ENCODE measurements at places on chromosomes 5 and 9.

- no peak for DNase-seq
Measured at GRCh38 chr5:133675376-133676154, 63.2 kb upstream of the FSTL4 start.

GRCh38 chr5:127216898-127217675, 73.5 kb upstream of the MEGF10 start:
- DNase-seq, result peak; percentile 24

DNA sequence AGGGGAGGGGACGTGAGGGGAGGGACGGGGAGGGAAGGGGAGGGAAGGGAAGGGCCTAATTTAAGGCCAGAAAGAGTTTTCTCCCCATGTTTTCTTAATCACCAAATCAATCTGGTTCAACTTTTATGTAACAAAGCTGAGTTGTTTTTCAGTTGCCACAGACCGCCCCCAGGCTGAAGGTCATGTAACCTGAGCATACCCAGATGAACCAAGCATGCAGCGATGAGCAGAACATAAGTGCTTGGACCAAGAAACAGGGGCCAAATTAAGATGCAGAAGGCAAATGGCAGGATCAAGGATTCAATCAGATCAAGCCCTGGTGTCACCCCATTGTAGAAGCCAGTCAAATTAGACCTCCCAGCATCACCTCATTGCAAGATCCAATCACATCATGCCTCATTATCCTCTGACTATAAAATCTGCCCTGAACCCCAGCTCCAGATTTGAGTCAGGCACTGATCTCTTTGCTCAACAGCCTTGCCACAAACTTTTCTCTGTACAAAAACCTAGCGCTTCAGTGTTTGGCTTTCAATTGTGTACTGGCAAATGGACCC, 113.5 kb upstream of the TNPO1 start:
- peak; percentile 17 for DNase-seq

GRCh38 chr5:67453111-67453905, 256.7 kb upstream of the CD180 start:
- peak; percentile 24 for DNase-seq

GRCh38 chr9:30193421-30193820, 2191.0 kb upstream of the ACO1 start:
- no peak for DNase-seq

DNA sequence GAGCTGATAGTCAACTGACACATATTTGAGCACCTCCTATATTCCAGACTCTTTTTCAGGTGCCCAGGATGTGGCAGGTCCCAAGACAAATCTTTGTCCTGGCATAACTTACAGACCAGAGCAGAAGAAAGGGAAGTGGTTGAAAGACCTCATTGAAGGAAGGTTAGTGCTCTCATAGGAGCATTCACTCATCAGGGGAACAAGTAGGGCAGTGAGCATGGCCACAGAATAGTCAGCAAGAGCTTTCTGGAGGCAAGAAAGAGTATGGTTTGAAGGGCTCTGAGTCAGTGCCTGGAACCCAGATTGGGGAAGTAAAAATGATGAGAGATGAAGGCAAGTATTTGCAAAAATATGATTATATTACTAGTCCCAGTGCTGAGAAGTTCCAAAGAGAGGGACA, 25.0 kb upstream of the ERMP1 start:
- DNase-seq, result no peak

- DNase-seq, result peak; percentile 86
Measured at GRCh38 chr5:122154910-122155309, 25.6 kb downstream of the ZNF474 start.

DNA sequence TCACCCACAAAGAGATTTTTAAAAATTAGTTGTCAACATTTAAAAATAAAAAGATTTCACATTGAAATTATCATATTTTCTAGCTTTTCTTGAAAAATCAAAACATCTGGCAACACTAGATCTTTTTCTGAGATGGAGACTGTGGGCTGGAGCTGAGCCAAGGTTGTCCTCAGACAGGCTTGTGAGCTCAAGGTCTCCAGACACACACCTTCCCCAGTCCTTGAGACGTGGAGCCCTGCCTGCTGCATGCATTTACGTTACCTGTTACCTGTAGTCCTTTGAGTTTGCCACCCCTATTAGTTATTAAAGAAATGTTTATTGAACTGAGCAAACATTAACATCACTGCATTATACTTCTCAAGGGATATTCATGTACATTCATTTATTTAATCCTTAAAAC, 87.5 kb upstream of the TLE1 start:
- no peak for DNase-seq

GRCh38 chr9:135914921-135915320, 7.6 kb upstream of the CAMSAP1 start:
- DNase-seq, result peak; percentile 45

- DNase-seq, result no peak
Measured at GRCh38 chr5:177462021-177462670, 11.3 kb downstream of the DBN1 start.
